Lower lobe of right lung (tissue), 2 donors: ENCODE measurements at places on chromosomes 7 and 10. TPM values are rescaled to one million over a fixed set of nuclear protein-coding genes. Genes with fewer than 3 reads are reported as not detected.

Gene NUTM2A
- total RNA-seq = 2.3 TPM

Gene NIPSNAP2
- 52.9 TPM for total RNA-seq

Gene SPDYE2
- total RNA-seq = not detected

Gene LDB1
- 58.0 TPM for total RNA-seq

Gene CHN2
- total RNA-seq = 14.2 TPM

GRCh38 chr10:51074238-51075028 lies at the start of gene PRKG1:
Gene PRKG1, plus strand, starts transcription at chr10:51074487.
- no peaks in the 10 kb centered on the region for H3K27me3 ChIP-seq
- peak within 1 kb of the TSS; percentile 66 for H3K4me3 ChIP-seq
- no peaks in the 10 kb centered on the region for H3K36me3 ChIP-seq
- H3K4me1 ChIP-seq = peaks cover 14% of the 10 kb centered on the region

GRCh38 chr10:110017052-110017451 lies 9.3 kb downstream of the ADD3 start:
- no peak overlapping the region for H3K4me3 ChIP-seq
- peaks cover 33% of the 10 kb centered on the region for H3K4me1 ChIP-seq
- no peak for DNase-seq

DNA sequence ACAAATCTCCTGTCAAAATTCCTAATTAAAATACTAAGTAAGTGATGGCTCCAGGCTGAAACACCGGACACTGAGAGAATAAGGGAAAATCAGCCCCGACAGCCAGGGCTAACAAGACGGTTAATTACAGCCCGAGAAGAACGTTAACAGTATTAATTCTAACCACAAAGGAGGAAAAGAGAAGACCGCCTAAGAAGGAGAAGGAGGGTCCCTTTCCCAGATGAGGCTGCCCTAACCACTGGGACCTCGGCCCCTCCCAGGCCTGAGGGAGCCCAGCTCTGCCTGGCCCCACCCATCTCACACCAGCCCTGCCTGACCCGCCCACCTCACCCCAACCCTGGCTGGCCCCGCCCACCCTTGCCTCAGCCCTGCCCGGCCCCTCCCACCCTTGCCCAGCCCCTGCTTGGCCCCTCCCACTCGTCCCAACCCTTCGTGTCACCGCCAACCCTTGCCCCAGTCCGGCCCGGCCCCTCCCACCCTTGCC lies 51.3 kb downstream of the PWWP2B start:
- peaks cover 64% of the 10 kb centered on the region for H3K4me1 ChIP-seq
- no peaks in the 10 kb centered on the region for H3K36me3 ChIP-seq
- H3K4me3 ChIP-seq = no peak overlapping the region
- H3K27me3 ChIP-seq = no peaks in the 10 kb centered on the region
- H3K27ac ChIP-seq = peak overlapping the region; percentile 88

GRCh38 chr10:119567978-119568377 lies 25.5 kb upstream of the RGS10 start:
- no peaks in the 10 kb centered on the region for H3K27me3 ChIP-seq
- DNase-seq = no peak
- no peak overlapping the region for H3K27ac ChIP-seq
- no peaks in the 10 kb centered on the region for H3K4me1 ChIP-seq
- no peak overlapping the region for H3K4me3 ChIP-seq

GRCh38 chr10:84291384-84291783 lies 37.0 kb upstream of the CCSER2 start:
- no peak overlapping the region for H3K27ac ChIP-seq
- peaks cover 3% of the 10 kb centered on the region for H3K4me1 ChIP-seq
- H3K36me3 ChIP-seq = no peaks in the 10 kb centered on the region

DNA sequence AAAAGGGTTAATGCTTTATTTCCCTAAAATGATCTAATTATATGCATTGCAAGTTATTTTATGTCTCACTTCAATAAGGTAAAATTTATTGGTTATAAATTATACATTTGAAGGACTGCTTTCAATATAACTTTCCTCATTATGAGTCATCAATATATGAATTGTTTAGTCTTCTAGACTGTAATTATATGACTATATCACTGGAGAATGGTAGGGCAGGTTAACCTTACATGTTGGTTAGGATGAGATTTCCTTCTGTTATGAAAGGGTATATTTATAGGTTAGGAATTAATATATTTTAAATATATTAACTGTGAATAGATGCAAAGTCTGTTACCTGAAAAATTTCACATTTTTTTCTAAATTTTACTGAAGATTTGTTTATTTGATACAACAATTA lies 406.4 kb upstream of the ETV1 start:
- no peak overlapping the region for H3K4me3 ChIP-seq
- H3K27me3 ChIP-seq = no peaks in the 10 kb centered on the region
- no peaks in the 10 kb centered on the region for H3K36me3 ChIP-seq
- no peaks in the 10 kb centered on the region for H3K4me1 ChIP-seq
- no peak for DNase-seq
- no peak overlapping the region for H3K27ac ChIP-seq

DNA sequence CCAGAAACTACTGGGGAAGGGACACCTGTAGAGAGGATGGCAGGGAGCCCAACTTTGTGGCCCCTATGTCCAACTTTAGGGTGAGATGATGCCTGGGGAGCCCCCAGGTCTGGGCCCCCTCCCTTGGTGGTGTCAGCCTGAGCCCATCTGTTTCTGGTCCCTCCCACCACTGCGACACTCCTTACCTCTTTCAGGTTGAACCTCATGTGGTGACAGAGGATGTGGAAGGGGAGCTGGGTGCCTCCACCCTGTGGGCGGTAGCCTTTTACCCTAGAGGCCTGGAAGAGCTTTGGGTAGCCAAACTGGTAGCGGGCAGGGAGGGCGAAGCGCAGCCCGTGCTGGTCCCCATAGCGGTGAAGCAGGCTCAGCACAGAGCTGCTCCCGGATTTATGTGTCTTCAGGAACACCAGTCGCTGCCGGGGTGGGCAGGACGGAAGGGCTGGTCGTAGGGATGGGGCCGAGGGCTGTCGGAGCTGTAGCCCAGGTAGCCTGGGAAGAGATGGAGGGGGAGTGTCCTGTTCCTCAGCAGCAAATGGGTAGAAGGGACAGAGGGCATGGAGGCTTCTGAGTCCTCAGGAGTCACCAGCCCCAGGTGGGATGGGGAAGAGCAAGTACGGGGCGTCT lies 2.0 kb downstream of the GAL3ST4 start:
- no peak for DNase-seq
- H3K27ac ChIP-seq = no peak overlapping the region
- H3K36me3 ChIP-seq = no peaks in the 10 kb centered on the region
- H3K4me1 ChIP-seq = peaks cover 30% of the 10 kb centered on the region
- H3K27me3 ChIP-seq = peaks cover 22% of the 10 kb centered on the region
- H3K4me3 ChIP-seq = no peak overlapping the region

GRCh38 chr10:86972613-86973380 lies 4.5 kb downstream of the ADIRF start:
- H3K36me3 ChIP-seq = no peaks in the 10 kb centered on the region
- peaks cover 45% of the 10 kb centered on the region for H3K4me1 ChIP-seq
- no peaks in the 10 kb centered on the region for H3K27me3 ChIP-seq
- H3K27ac ChIP-seq = peak overlapping the region; percentile 99
- DNase-seq = no peak
- H3K4me3 ChIP-seq = peak overlapping the region; percentile 74

GRCh38 chr7:93016681-93017381 lies 100.9 kb downstream of the SAMD9 start:
- no peaks in the 10 kb centered on the region for H3K27me3 ChIP-seq
- H3K36me3 ChIP-seq = no peaks in the 10 kb centered on the region
- peaks cover 27% of the 10 kb centered on the region for H3K4me1 ChIP-seq
- no peak overlapping the region for H3K4me3 ChIP-seq
- DNase-seq = no peak
- no peak overlapping the region for H3K27ac ChIP-seq

GRCh38 chr10:124447751-124448466 lies 1.9 kb downstream of the NKX1-2 start:
- H3K27me3 ChIP-seq = peaks cover 95% of the 10 kb centered on the region
- H3K36me3 ChIP-seq = no peaks in the 10 kb centered on the region
- no peak for DNase-seq
- no peak overlapping the region for H3K27ac ChIP-seq
- H3K4me3 ChIP-seq = no peak overlapping the region
- H3K4me1 ChIP-seq = peaks cover 16% of the 10 kb centered on the region

DNA sequence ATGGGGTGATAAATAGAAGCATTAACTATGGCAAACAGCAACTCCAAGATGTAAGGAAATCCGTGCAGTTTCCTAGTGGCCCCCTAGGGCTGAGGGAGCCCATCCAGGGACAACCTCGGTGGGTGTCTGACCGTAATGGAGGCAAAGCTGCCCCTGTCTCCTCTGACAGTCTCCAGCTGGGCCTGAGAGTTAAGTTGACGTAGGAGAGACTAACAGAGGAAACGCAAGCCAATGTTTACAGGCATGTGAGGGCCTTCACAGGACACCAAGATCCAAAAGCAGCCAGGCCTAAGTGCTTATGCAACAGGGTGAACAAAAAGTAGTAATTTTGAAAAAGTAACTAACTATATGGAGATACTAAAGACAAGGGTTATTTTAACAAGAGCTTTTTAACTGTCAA lies 330.0 kb upstream of the C7orf33 start:
- no peaks in the 10 kb centered on the region for H3K36me3 ChIP-seq
- H3K4me3 ChIP-seq = no peak overlapping the region
- no peak for DNase-seq
